ENCODE measurements at places on chromosomes 16 and 17.

DNA sequence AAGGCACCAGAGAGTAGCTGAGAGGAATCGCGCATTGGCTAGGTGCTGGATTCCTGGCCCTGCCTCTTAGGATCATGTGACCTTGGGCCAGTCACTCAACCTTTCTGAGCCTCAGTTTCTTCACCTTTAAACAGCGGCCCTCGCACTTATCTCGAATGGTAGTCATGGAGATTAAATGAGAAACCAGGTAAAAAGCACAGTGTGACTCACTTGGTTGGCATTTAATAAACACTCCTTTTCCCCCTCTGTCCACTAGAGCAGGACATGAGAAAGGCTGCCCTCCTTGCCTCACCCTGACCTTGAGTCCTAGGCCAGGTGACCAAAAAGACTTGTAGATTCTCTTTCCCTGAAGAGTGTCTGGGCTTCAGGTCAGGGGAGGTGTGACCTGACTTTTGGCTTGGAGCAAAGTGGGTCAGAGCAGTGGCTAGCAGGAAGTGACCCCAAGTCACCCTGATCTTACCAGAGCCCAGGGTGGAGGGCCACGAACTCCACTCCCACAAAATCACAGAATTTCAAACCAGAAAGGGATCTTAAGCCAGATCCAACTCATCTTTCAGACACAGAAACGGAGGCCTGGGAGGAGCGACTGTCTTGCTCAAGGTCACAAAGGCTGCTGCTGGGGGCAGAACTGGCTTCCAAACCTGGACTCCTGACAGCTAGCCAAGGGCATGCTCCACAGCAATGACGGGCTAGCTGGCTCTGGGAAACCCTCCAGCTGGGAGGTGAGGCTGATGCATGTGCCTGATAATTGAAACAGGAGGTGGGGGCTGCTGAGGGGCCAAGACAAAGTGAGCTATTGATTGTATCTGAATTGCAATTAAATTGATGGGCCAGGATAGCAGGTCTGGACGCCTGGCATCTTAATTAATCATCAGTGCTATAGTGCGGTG is 65.2 kb downstream of the PIPOX start:
- DNase-seq = no peak

- no peak for DNase-seq
Measured at GRCh38 chr17:66655861-66656260, 179.1 kb upstream of the CACNG5 start.

DNA sequence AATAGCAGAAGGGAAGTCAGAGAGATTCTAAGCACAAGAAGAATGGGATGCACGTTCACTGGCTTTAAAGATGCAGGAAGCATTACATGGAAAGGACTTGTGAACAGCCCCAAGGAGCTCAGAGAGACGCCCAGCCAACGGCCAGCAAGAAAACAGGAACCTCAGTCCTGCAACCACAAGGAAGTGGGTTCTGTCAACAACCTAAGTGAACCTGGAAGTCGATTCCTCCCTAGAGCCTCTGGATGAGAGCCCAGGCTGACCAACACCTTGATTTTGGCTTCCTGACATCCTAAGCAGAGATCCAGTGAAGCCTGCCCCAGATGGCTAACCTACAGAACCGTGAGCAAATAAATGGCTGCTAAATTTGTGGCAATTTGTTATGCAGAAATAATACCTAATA is 24.5 kb downstream of the GPR142 start:
- peak; percentile 56 for DNase-seq

- no peak for DNase-seq
Measured at GRCh38 chr16:65185241-65185778, 63.4 kb upstream of the CDH11 start.

- no peak for DNase-seq
Measured at GRCh38 chr16:53024045-53024444, 28.7 kb downstream of the CHD9NB start.

GRCh38 chr16:74099530-74099929 is 197.1 kb upstream of the PSMD7 start:
- no peak for DNase-seq

- peak; percentile 53 for DNase-seq
Measured at GRCh38 chr17:48139944-48140343, 32.4 kb downstream of the SNX11 start.

DNA sequence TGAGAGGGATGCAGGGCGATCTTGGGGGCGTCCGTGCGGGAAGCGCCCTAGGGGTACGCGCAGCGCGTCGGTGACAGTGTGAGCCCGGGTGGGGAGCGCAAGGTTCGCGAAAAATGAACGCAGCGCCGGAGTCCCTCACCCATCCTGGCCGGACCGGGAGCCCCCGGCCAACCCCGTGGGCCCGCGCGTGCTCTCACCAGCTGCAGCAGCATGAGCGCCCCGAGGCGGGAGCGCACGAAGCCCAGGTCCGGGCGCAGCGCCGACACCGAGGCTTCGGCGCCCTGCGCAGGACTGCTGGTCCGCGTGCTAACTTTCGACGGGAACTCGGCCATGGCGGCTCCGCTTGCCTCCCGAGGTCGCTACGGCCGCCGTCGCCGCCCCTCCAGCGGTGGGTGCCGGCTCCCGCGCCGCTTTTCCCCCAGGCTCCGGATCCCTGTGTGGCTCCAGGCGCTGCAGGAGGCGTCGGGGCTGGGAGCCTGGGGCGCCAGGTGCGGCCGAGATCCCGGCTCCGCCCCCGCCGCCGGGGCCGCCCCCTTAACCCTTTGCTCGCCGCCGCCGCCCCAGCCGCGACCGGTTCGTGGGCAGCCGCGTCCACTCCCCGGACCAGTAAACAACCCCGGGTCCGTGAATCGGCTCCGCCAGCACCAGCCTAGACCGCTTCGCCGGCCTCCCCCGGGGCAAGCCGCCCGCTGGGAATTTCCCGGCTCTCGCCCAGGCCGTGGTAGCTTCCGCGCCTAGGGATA is at the start of gene PLLP:
TSS of gene PLLP (minus strand) at position 464 of the 743 bp plus-strand sequence. CDS start at position 332, 132 bp downstream.
- DNase-seq = peak; percentile 56

GRCh38 chr16:80639636-80640035 is 98.8 kb downstream of the DYNLRB2 start:
- peak; percentile 7 for DNase-seq

DNA sequence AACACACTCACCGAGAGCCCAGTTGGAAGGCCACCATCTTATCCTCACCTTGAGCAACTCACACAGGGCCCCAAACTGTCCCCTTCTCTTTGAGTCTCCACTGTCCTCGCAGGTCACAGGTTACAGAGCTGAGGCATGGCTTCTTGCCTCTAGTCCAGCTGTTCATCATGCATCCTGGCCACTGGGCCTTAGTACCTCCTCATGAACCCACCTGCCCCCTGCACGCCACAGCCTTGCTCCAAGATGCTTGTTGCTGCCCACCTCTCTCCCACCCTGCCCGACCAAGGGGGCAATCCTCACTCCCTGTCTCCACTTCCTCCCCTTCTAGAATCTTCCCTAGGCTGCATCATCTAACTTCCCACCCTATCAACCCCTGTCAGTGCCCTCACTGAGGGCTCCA is 17.1 kb downstream of the CDH5 start:
- no peak for DNase-seq

- DNase-seq = peak; percentile 82
Measured at GRCh38 chr17:13031718-13032350, 14.0 kb upstream of the ELAC2 start.
